H7 (cell line): ENCODE measurements at places on chromosomes 12 and 14.

DNA sequence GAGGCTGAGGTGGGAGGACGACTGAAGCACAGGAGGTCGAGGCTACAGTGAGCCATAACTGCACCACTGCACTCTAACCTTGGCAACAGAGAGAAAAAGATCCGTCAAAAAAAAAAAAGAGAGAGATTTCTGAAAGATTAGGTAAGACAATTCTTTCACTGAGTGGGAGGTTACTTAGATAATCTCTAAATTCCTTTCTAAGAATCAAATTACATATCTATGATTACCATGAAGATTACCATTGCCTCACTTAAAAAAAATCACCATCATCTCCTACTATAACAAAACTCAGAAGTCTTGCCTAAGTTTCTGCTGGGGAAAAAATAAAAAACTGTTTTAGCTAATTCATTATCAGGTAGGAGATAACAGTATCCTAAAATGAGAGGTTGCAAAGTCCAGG is 366.7 kb downstream of the DUSP6 start:
- DNase-seq, result no peak

DNA sequence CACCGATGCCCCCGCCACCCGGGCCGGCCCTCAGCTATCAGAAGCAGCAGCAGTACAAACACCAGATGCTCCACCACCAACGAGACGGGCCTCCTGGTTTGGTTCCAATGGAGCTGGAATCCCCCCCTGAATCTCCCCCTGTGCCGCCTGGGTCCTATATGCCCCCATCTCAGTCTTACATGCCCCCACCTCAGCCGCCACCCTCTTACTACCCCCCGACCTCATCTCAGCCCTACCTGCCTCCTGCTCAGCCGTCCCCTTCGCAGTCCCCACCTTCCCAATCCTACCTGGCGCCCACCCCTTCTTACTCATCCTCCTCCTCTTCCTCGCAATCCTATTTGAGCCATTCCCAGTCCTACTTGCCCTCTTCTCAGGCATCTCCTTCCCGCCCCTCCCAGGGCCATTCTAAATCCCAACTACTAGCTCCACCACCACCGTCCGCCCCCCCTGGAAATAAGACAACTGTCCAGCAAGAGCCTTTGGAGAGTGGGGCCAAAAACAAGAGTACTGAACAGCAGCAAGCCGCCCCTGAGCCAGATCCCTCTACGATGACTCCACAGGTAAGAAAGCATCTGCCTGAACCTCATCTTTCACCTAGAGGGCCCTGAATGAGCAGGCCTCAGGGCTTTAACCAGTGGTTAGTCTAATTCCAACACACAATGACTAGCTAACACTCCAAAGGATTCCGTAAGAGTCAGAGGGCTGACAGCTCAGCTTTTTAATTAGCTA is 851 bp downstream of the YLPM1 start:
- DNase-seq, result peak; percentile 37

GRCh38 chr12:59084511-59085375 is 164.4 kb upstream of the LRIG3 start:
- peak; percentile 13 for DNase-seq

GRCh38 chr12:123559468-123559867 is 24.9 kb upstream of the TMED2 start:
- DNase-seq, result no peak

DNA sequence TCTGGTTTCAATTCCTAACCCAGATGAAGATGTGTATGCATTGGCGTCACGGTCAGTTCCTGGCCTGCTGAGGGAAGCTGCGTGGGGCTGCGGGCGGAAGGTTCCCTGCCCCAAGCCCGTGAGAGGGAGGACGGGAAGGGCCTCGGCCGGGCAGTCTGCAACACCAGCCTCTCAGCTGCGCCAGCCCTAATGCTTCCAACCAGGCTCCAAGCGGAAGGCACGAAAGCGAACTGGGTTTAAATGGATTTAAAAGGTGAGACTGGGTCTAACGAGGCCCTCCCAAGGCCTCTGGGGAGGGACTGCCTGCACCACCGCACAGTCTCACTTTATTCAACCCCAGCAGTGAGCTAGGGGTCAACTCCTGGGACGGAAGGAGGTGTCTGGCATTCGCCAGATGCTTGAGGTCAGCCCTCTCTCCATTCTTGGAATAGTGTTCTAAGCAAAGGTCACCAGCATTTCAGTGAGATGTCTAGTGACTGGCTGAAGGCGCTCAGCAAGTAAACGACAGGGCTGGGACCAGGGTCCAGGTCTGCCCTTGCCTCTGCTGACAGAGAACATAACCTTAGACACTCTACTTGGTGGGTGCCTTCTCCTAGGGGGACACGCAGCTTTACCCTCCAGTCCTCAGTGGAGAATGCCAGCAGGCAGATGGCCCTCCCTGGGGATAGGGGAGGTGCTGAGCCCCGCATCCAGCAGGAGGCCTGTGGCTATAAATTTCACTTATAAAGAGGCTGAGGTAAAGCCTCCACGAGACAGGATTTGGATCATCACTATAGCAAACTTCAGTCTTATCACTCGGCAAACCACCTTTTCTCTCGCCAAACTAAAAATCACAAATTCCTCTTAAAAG is 92.2 kb downstream of the PIWIL1 start:
- DNase-seq, result peak; percentile 47

DNA sequence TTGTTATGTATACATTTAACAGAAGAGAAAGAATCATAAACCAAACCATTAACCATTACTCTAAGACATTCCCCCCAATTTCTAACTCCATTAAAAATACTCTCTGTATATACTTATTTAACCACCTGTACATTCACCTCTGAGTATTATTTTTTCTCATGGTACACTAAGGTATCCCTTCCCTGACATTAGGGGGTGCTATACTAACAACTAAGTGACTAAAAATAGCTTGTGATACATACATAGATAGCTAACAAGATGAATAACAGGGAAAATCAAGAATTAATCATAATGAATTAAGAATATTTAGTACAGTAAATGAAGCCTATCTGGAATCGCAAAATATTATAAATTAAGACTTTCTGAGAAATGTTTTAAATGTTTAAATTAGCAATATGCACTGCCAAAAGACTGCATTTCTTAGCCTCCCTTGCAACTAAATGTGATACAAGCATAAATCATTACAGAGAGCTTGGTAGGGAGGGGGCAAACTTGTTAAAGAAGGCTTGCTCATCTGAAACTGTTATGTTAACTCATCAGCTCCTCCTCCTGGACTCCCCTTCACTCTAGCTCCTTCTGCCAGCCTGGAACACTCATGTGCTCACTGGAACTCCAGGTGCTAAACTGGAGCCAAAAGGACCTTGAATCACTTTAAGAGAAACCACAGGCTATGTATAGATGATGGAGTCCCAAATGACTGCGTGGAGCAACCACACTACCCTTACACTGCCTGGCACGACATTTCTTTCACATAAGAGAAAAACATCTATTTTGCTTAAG is 14.9 kb downstream of the C2CD5 start:
- no peak for DNase-seq

GRCh38 chr14:33999771-34000291 is 49.0 kb upstream of the EGLN3 start:
- DNase-seq, result no peak

DNA sequence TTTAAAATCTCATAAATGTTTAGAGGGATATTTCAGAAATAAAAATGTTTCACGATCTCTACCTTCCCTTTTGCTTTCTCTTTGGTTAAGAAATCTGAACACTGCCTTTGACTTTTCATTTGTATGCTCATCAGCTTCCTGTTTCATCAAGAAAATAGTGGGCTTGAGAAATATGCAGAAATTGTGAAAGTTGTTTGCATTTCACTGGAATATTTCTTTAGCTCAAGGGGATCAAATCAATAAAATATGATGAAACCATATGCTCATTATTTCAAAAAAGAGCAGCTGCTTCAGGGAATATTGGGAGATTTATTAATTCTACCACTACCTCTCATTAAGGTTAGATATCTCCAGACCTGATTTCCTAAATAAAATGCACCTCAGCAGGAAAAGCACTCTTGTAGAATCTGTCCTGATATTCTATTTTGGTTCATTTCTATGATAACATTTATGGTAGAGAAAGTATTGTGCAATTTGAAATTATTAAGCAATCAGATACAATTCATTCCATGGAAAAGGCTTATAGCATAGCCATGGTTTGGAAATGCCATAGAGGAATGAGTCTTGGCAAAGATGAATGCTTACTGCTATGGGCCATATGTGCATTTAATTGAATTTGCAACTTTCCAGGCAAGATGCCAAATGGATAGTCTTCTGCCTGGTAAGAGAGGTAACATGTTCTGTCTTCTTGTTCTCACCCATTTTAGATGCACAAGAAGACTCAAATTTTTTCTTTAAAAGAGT is 212.6 kb upstream of the SLC16A7 start:
- no peak for DNase-seq
